ENCODE measurements at places on chromosomes 3 and 15. TPM values are rescaled to one million over a fixed set of nuclear protein-coding genes. Genes with fewer than 3 reads are reported as not detected.

The CA12 gene
- 44.0 TPM for total RNA-seq

The TPRG1 gene
- total RNA-seq: 1.6 TPM

The HGD gene
- 0.38 TPM for total RNA-seq

The MED12L gene
- 0.13 TPM for total RNA-seq

The RBMS3 gene
- 5.9 TPM for total RNA-seq

The DUOX1 gene
- 13.2 TPM for total RNA-seq

The LTF gene
- under 0.01 TPM for total RNA-seq

Measured in bronchial epithelial cell (primary cell).